Muscle of leg (tissue), 16 donors: ENCODE measurements at places on chromosomes 16 and 17.

- DNase-seq, result peak; percentile 84
These were observed 99.8 kb downstream of the CDH11 start for GRCh38 chr16:65021852-65022595.

GRCh38 chr16:21283521-21284289 is 5.6 kb upstream of the CRYM start:
- peak; percentile 59 for DNase-seq

- DNase-seq, result no peak
These were observed 541 bp downstream of the GPT2 start for GRCh38 chr16:46884513-46885293.

- DNase-seq, result no peak
These were observed 2.4 kb downstream of the ABAT start for GRCh38 chr16:8676737-8677375.

DNA sequence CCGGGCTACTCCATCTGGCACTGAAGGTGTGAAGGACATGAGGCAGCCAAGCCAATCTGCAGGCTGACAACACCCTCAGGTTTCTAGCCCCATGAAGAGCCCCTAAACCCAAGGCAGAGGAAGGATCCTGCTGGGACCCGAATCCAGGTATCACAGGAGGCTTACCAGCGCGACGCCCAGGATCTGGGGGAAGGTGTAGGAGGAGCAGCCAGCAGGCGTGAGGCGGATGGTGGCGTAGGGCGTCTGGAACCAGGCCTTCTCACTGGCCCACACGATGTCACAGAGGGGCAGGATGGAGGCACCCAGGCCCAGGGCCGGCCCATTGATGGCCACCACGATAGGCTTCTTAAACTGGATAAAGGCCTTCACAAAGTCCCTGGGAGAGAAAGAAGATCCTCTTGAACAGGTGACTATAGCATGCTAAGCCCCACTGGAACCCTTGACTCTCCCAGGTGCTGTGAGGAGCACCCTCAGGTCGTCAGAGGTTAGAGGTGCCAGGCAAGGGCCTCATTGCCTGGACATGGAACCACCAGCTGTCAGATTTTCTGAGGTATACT is 71.7 kb downstream of the DYNLRB2 start:
- no peak for DNase-seq

DNA sequence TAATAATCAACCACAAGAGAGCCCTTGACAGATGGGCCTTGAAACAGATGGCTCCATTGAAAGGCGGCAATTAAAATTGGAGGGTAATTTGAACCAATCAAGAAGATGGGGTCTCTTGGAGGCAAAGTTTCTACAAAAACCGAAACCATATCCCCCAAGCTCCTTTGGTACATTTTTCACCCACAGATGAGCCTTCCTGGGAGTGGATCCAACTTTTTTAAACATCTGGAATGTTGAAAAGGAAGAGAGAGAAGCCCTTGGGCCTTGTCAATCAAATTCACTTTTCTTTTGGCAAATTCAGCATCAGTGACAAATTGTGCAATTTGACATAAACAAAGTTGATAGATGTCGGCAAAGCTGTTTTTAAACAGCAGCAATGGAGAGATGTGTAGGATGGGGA is 13.2 kb upstream of the NUP93 start:
- DNase-seq, result peak; percentile 43

GRCh38 chr17:4583782-4584100 is 588 bp upstream of the SMTNL2 start:
- DNase-seq, result peak; percentile 69
